ENCODE measurements at places on chromosomes 11 and 22. TPM values are rescaled to one million over a fixed set of nuclear protein-coding genes. Genes with fewer than 3 reads are reported as not detected.

GRCh38 chr22:17984114-17984513 lies 40.2 kb downstream of the MICAL3 start:
- DNase-seq: peak; percentile 11

- DNase-seq: no peak
Measured at GRCh38 chr11:44104481-44105294, 9.2 kb downstream of the EXT2 start.

Gene MPZL2
- 26.7 TPM for total RNA-seq

Gene RAB38
- 3.1 TPM for total RNA-seq

Data from activated CD4-positive, alpha-beta T cell treated with anti-CD3 and anti-CD28 coated beads for 36 hours (primary cell).